Urothelium cell line (cell line): ENCODE measurements at places on chromosomes 4 and X.

DNA sequence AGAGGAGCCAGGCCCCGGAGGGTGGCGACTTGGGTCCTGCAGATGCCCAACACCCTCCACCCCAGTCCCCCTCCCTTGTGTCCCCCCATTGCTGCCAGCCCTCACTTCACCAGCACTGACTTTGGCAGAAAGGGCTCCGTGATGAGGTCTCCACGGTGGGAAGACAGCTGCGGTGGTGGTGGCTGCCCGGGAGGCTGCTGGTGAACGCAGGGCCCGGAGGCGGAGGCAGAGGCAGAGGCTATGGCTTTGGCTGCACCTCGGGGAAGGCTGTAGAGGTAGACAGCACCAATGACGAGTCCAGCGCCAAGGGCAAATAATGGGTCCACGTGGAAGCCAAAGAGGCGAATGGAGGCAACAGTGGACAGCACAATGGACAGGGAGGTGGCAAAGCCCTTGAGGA lies 6.8 kb downstream of the SLC35A2 start:
- no peak for DNase-seq

- DNase-seq: no peak
These were observed 35.5 kb downstream of the MSN start for GRCh38 chrX:65702956-65703355.

- peak; percentile 44 for DNase-seq
These were observed 36.0 kb upstream of the NPNT start for GRCh38 chr4:105859233-105859632.

DNA sequence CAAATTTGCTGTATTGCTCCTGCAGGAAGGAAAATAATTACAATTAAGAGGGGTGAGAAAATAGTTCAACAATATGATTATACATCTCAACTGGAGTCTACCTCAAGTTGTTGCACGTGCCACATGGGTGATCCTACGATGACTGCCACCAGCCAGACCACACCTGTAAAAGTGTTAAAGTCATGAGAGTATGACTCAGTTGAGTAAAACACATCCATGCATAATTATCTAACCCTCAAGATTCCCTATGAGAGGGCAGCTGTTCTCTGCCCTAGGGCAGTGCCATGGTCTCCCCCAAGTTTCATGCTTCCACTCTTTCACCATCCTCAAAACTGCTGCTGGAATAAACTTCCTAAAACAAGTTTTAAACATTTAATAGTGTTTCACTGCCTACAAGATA lies 44.1 kb downstream of the QRFPR start:
- no peak for DNase-seq

DNA sequence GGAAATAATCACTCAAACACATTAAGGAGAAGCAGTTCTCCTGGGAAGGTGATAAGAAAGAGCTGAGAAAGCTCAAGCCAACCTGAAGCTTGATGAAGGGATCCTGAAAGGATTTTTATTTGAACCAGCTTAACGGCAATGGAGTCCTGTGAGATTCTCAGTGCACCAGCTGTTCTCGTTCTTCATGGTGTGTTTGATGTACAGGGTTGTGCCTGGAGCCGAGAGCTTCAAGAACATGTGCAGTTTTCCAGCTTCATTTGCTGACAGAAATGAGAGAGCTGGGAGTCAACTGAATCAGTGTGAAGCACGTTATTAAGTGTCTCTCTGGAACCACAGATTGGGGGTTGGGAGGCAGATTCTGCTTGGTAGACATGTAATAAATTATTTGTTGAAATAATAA lies 115.7 kb downstream of the ANKRD50 start:
- no peak for DNase-seq

DNA sequence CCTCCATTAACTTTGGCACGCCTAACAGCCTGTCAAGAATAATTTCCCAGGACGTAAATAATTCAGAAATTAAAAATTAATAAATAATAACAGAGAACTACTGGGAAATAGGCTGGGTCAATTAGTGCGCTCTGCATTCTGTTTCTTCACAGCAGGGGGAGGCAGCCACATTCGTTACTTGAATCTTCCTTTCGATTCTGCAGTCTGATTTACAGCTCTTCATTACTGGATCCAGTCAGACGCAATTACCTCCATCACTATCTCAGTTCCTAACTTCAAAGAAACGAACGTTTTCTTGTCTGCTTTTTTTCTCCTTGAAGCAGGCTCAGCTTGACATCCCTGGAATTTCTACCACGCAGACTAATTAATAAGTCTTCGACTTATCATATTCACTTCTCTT lies 9.0 kb upstream of the RPL34 start:
- no peak for DNase-seq

DNA sequence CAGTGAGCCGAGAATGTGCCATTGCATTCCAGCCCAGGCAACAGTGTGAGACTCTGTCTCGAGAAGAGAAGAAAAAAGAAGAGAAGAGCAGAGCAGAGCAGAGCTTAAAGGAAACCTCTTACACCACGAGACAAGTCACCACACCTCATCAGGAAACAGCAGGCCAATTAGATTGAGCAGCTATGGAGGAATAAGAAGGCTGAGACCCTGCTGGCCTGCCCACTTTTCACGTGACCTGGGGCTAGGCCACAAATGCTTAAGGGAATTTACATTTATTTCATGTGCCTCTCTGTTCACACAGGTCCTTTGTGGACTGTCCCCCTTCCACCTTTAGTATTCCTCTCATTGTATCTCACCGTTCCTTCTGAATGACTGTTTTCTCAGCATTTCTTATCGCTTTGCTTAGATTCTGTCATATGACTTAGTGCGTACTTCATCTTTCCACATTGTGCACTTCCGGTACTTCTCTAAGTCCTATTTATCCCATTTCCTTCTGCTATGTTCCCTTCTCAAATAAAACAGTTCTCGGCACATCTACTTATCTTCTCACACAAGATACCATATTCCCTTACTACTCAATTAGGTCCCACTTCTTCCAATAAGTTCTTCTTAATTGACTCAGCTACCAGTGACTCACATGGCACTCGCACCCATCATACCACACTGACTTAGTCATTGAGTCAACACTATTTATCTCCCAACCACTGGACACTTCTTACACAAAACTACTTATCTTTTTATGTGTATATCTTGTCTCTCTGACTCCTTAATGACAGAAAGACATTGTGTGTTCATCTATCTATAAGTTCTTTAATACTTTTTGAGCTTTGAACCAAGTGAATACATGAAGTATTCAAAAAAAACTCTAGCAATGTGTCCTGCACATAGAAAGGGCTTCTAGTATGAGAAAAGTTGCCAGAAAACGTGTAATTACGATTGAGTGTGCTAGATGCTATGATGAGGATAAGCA lies 11.0 kb downstream of the CUL4B start:
- peak; percentile 20 for DNase-seq

GRCh38 chrX:134898440-134898839 lies 92.4 kb upstream of the SMIM10 start:
- no peak for DNase-seq

DNA sequence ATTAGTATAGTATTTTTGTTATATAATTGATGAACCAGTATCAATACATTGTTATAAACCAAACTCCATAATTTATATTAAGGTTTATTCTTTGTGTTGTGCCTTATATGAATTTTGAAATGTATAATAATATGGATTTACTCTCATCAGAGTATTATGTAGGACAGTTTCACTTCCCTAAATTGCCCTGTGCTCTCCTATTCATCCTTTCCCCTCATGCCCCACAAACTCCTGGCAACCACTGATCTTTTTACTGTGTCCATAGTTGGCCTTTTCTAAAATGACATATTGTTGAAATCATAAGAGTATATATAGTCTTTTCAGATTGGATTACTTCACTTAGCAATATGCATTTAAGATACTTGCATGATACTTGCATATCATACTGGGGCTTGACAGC lies 958.1 kb upstream of the GRID2 start:
- no peak for DNase-seq

DNA sequence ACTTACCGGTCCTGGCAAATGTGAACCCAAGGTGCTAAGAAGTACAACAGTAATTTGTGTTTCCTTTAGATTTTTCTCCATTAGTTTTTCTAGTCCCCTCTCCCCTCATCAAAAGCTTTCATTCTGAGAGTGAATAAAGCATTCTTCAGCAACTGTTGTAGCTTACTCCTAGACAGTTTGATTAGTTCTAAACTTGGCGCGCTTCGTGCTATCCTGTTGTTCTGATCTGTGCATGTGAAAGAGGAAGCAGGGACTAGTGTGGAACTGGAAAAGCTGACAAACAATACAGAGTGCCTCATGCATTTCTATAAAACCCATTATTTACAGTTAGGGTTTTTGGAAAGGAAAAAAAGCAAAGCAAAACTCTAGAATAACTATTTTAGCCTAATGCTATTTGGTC lies 556.9 kb upstream of the SLIT2 start:
- no peak for DNase-seq

- no peak for DNase-seq
These were observed 51.4 kb downstream of the PROM1 start for GRCh38 chr4:16032396-16032770.

- DNase-seq: no peak
These were observed 61.9 kb upstream of the PAGE4 start for GRCh38 chrX:49767236-49767635.

GRCh38 chr4:110394871-110395270 lies 81.1 kb upstream of the ENPEP start:
- DNase-seq: no peak

DNA sequence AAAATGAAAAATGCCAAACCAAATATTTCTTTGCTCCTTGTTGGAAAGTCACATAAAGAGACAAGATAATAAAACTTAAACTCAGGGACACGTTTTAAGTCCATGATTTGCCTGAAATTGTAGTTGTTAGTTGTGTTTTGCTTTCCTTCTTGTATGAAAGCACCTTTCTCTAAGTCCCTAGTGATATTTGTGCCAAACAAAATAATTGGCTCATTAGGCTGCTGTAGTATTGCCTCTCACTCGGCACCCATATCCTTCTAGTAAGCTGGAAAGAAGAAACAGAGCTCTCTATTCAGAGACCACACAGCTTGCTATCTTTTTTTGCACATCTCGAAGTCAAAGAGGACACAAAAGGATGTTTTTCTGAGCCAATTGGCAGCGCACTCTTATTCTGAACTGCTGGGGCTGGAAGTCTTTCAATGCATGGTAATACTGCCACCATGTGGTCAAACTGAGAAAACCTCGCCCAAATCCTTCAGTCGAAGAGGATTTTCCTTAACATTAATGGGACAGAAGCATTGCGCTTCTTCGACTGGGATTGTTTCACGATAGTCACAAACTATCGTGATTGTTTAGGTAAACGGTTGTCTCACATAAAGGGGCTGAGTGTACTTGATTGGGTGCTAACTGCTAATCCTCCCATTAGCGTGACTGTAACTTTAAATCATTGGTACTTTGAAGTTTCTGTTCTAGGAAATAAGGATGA lies 571.9 kb upstream of the LCORL start:
- peak; percentile 46 for DNase-seq

DNA sequence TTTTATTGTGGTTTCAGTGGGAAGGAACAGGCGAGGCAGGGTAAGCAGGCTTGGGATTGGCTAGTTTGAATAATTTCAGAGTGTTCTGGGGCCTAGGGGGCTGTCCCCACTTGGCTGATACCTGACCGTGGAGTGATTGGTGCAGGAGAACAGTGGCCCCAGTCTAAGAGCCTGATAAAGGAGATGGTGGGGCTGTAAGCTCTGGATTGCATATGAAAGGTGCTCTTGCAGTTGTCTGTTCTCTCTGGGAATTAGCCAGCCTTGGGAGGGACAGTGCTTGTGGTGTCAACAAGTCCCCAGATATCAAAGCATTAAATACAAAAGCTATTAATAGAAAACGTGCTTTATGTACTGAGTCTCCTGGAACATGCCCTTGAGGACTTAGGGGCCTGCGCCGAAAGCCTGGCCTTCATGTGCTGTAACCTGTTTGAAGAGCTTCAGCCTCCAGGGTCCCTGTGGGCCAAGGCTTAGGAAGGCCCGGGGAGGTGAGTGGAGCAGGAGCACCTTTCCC lies 30.4 kb upstream of the CLTRN start:
- no peak for DNase-seq

- no peak for DNase-seq
These were observed 418.0 kb upstream of the PITX2 start for GRCh38 chr4:111040904-111041303.

- no peak for DNase-seq
These were observed 42.2 kb downstream of the SMARCA5 start for GRCh38 chr4:143555676-143556075.

DNA sequence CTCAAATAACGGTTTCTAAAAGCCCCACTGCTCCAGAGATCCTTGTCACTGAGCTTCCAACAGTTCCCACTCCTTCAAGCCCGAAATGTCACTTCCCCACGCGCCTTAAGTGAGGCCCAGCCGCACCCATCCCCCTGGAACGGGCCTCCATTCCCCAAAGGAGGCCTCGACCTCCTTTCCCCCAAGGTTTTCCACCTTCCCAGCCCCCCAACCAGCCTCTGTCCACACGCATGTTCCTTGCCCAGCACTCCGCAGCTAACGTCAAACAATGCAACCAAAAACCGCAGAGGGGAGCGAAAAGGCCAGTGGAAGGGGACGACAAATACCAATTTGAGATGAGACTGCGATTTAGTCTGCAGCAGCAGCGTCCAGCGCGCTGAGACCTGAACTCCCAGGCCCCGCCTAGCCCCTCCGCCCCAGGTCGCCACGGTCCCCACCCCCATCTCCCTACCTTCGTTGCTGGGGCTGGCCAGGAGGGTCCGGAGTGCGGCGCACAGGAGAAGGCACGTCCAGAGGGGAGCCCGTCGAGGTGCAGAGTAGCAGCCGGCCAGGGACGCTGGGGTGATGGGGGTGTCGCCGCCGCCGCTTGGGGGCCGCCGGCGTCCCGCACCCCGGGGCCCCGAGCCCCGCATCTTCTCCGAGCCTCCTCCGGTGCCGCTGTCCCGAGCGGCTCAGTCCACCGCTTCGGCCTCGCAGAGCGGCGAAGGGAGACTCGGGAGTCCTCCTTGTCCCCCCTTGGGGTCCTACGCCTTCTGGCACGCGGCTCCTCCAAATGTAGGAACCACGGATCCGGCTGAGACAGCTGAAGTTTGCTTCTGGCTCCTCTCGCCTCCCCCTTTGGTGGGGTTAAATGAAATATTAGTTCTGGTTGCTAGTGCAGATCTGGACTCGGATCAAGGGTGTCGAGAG lies 924 bp downstream of the EPHA5 start:
- DNase-seq: peak; percentile 25

GRCh38 chr4:79253168-79253567 lies 72.7 kb downstream of the NAA11 start:
- DNase-seq: no peak

DNA sequence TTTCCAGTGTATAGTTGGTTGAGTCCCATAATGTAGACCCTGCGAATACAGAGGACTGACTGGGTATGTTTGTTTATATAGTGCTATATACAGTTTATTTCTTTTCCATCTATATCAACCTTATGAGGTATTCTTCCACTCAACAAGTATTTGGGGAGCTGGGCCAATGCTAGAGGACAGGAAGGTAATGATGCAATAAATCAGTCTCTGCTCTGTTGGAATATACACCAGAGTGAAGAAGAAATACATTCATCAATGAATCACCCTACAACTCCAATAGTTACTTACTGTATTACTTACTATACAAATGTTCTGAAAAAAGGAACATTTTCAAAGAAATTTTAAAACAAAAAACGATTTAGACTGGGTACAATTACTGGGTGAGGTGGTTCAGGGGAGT lies 2.1 kb upstream of the ARSJ start:
- no peak for DNase-seq

- DNase-seq: no peak
These were observed 1.4 kb upstream of the PACRGL start for GRCh38 chr4:20698820-20699219.
